ENCODE measurements at places on chromosomes 13 and 19.
A peak's percentile ranks its signal among the peaks of the same experiment; 100 is the strongest.

- DNase-seq: no peak
Observed at GRCh38 chr19:57559008-57559403, 657 bp downstream of the ZNF550 start.

DNA sequence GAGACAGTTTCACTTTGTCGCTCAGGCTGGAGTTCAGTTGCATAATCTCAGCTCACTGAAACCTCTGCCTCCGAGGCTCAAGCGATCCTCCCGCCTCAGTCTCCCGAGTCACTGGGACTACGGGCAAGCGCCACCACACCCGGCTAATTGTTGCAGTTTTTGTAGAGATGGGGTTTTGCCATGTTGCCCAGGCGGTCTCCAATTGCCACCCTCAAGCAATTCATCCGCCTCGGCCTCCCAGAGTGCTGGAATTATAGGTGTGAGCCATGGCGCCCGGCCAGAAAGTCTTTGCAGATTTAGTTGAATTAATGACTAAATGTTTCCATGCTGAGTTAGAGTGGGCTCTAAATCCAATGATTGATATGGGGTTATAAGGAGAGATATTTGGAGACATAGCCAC is 4.5 kb upstream of the CADM4 start:
- no peak for DNase-seq

DNA sequence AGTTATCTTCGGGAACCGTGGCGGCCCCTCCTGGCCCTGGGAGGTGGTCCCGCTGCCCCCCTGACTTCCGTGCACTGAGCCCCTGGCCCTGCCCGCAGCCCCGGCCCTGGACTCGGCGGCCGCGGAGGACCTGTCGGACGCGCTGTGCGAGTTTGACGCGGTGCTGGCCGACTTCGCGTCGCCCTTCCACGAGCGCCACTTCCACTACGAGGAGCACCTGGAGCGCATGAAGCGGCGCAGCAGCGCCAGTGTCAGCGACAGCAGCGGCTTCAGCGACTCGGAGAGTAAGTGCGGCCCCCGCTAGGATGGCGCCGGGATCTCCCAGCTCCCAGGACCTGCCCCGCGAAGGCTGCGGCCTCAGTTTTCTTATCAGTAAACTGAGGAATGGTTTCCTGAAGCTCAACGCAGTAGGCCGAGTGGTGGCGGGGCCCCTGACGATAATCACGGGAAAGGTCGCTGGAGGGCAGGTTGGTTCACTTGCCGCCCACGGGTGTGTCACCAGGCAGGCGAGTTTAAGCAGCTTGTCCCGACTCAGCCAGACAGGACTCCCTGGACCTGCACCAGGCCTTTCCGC is 924 bp downstream of the RGCC start:
- DNase-seq: peak; percentile 57

GRCh38 chr13:39580881-39581575 is 22.0 kb downstream of the LHFPL6 start:
- no peak for DNase-seq

DNA sequence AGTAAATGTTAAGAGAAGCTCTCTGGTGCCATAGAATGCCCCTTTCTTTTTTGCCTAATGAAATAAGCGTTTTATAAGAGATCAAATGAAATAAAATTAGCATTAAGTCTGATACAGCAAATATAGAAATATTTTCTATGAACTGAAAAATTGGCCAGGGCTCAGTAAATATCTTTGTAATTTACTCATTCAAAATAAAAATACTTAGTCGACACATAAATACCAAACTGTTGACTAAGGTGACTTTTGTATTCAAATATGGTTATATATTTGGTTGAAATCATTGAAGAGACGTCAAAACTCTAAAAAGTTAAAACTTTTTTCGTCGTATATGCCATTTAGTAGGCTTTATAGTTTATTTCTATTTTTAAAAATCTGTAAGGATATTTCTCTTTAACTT is 25.6 kb downstream of the IPO5 start:
- no peak for DNase-seq

GRCh38 chr13:73835138-73835721 is 299.0 kb downstream of the KLF12 start:
- DNase-seq: peak; percentile 42

DNA sequence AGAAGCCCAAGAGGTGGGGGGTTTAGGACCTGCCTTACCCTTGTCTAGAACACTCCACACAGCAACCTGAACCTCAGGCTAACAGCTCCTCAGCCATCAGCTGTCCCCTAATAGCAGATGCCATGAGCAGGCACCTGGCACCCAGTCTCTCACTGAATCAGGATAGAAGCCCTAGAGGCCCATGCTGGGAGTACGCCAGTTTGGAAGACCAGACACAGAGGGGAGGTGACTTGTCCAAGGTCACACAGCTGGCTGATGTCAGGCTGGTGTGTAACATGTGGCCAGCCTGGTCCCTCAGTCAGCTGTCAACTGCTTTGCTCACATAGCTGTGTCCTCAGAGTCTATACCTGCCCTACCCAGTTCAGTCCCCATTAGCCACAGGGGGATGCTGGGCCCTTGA is 12.8 kb upstream of the SAMD1 start:
- no peak for DNase-seq

DNA sequence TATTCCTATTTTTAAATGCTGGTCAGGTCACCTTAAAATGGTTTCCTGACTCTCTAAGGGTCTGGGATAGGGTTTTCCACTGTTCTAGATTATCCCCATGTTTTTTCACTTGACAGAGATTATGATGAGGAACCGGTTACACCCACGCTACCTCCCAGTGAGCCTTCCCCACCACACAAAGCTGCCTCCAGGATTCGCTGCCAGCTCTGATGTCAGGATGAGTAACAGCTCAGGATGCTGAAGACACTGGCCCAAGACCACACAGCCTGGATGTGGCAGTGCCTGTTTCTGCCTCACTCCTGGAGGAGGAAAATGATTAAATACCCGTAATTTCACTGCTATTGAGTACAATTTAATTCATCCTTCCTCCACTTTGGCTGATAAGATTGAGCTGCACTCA is 22.9 kb downstream of the ZNF114 start:
- DNase-seq: no peak

DNA sequence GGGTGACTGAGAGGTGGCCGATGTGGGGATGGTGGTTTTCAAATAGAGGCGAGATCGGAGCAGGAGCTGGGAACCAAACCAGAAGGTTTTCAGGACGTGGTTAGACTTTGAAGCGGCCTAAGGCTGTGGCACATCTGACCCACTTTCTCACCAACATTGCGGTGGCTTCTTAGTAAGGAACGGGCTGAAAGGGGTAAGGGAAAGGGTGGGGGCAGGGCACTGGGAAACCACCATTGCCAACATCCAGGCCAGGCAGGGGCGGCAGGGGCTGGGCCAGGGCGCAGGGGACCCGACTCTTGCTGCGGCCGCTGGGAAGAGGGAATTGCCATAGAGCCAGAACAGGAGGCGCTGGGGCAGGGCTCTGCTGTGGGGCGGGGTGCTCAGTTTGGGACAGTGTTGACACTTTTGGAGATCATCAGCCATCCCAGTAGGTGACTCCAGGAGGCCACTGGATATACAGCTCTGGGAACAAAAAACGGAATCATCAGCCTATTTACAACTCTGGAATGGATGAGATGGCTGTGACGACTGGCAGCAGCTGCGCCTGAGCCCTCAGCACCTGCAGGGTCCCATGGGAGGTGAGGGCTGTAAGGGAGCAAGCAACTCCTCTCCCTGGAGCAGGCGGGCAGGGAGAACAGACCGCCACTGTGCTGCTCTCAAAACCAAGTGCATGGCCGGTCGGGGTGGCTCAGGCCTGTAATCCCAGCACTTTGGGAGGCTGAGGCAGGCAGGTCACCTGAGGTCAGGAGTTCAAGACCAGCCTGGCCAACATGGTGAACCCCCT is 52.2 kb downstream of the IRS2 start:
- DNase-seq: peak; percentile 20

- no peak for DNase-seq
Observed at GRCh38 chr19:4358709-4359626, 15.6 kb downstream of the MPND start.

- DNase-seq: peak; percentile 75
Observed at GRCh38 chr19:49590971-49591730, at the start of gene PRR12. Gene PRR12 (plus strand): TSS chr19:49591182. CDS start chr19:49591655, 473 bp downstream.

DNA sequence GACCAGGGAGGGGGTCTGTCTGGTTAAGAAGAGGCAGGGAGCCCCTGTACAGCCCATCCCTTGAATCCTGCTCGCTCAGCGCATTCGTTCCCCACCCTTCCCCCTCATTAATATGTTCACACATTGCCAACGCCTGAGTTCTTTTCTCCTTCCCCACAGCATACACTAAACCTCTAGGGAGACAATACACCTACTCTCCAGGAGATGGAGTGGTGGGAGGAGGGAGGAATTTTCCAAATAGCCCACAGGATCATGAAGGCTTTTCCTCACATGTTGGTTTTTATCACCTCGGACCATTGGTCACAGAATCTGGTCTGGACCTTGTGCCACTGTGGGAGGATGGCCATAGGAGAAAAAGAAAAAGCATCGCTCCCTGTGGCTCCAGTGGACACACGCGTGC is 294.9 kb downstream of the SHISA2 start:
- DNase-seq: no peak

GRCh38 chr19:52942386-52943133 is 19.3 kb upstream of the ZNF888 start:
- DNase-seq: peak; percentile 80

GRCh38 chr19:8682931-8683330 is 15.7 kb downstream of the ACTL9 start:
- DNase-seq: no peak

DNA sequence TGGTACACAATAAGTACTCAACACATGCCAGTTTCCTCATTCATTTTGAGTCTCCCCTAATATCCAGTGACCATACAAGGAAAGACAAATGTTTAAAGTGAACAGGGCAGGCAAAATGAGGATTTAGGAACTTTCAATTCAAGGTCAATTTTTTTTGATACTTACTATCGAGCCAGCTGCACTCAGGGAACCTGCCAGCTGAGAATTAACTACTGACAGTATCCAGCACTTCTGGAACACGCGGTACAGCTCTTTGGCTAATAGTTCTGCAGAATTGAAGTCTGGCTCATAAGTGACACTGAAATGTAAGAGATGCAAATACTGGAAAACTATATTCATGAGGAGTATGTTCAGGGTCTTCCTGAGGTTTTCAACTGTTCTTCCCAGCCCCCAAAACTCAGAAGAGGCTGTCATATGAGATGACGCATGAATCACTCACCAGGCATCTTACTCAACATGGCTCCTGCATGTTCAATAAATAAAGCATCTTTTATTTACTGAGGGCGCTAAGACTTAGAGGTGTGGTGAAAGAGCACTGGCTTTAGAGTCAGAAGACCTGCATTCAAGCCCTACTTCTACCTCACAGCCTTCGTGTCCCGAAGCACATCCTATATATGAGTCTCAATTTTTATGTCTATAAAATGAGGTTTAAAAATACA is 25.6 kb downstream of the RUBCNL start:
- no peak for DNase-seq

GRCh38 chr13:33789739-33790138 is 28.2 kb upstream of the RFC3 start:
- DNase-seq: no peak

DNA sequence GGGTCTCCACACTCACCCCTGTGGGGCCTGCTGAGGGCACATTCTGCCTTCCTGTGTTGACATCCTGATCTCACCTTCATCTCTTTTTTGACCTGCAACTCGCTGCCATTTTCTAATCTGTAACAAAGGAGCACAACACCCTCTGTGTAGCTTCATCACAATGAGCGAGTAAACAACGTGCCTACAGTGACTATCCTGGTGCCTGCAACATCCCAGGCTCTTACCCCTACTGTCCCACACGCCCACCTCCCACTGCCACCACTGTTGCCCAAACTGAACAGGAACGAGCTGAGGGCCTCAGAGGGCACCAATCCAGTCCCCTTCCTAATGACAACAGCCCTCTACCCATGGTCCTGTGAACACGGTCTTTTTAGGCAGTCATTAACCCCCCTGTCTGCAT is 102.2 kb upstream of the GJB6 start:
- no peak for DNase-seq

- DNase-seq: no peak
Observed at GRCh38 chr13:33846303-33847062, 28.5 kb downstream of the RFC3 start.

- DNase-seq: no peak
Observed at GRCh38 chr13:33940256-33940655, 122.3 kb downstream of the RFC3 start.

- DNase-seq: no peak
Observed at GRCh38 chr19:53892301-53892980, 10.4 kb downstream of the PRKCG start.

DNA sequence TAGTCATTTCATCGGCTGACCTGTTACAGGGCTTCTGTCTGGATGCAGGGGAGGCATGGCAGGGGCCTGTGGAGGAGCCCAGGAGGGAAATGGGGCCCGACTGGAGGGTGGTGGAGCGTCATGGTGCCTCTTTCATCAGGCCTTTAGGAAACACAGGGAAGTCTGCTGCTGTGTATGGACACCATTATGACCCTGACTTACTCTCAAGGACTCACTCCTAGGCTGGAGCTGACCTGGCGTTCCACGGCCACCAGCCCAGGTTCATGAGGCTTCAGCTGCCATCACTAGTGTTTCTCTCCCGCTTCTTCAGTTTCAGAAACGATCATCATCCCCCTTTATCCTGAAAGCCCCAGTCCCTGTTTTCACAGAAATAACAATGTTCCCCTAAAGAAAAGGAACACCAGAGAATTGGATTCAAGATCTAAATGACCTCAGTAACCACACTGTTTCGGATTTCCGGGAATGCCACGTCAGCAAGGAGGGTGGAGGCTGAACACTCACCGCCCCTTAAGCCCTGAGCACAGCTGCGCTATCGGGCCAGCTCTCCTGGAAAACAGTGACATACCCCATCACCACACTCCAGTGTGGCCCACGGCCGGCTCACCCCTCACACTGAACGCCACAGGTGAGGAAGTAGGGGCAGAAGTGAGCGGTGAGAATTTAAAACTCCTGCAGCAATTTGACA is 67.6 kb downstream of the SOX1 start:
- no peak for DNase-seq

GRCh38 chr19:16025108-16026101 is 50.9 kb upstream of the TPM4 start:
- DNase-seq: no peak

- no peak for DNase-seq
Observed at GRCh38 chr13:20801707-20802106, 27.9 kb upstream of the EEF1AKMT1 start.

DNA sequence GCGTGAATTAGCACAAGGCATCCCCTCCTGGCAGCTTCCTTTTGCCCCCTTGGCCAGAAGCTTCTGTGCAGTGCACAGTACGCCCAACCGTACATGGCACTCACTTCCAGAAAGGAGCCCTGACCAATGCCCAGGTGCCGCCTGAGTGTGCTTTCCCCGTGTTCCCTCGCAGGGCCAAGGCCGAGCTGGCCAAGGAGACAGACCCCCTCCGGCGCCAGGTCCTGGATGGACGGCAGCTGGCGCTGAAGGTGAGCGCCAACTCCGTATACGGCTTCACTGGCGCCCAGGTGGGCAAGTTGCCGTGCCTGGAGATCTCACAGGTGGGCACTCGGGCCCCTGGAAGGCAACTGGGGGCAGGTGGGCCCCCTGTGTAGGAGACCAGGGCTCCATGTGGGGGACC is 9.4 kb upstream of the SPIB start:
- no peak for DNase-seq

- no peak for DNase-seq
Observed at GRCh38 chr19:29404951-29405727, 120.7 kb upstream of the VSTM2B start.

Data from midbrain (tissue), 1 donor.